ENCODE measurements at places on chromosomes 6 and 20. TPM values are rescaled to one million over a fixed set of nuclear protein-coding genes. Genes with fewer than 3 reads are reported as not detected.

SYCP2 gene
- 0.07 TPM for polyA plus RNA-seq

LRRC73 gene
- polyA plus RNA-seq = 0.11 TPM

DNA sequence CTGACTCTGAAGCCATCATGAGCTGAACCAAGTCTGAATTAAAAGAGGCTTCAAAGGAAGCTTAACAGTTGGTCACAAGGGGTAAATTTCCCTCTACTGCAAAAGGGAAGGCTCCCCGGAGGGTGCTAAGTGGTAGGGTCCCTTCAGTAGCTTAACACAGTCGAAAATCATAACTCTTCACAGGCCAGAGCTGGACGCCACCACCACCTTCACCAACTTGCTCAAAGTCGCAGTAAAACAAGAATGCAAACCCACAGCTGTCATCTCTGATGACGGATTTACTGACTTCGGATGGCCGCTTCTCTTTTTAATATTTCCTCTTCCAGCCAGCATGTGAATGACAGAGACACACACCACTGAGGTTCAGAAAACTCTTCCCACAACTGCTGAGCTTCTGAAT lies 144.7 kb upstream of the FBXL4 start:
- DNase-seq = no peak

- no peak for DNase-seq
These were observed 5.3 kb downstream of the NFYA start for GRCh38 chr6:41078101-41078500.

- no peak for DNase-seq
These were observed 110.5 kb downstream of the ARHGAP18 start for GRCh38 chr6:129599467-129599866.

GRCh38 chr6:87483929-87484328 lies 11.2 kb downstream of the SLC35A1 start:
- DNase-seq = no peak

PTPN1 gene
- polyA plus RNA-seq = 41.1 TPM

DNA sequence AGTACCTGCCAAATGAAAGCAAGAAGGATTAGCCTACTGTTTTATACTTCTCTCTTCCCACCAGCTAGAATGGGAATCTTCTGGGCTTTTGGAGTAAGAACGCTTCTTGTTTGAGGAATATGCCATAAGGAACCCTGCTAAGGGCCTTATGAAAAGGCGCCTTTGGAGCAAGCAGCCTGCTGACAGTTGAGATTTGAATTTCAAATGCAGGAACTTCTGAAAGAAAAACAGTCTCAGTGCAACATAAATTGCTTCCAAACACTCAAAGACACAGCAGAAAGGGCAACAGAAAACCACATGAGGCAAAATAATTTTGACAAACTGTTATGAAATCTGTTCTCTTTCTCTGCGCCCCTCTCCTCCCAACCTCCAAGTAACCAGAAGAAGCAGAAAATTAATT lies 149.4 kb upstream of the B3GAT2 start:
- DNase-seq = no peak

DNA sequence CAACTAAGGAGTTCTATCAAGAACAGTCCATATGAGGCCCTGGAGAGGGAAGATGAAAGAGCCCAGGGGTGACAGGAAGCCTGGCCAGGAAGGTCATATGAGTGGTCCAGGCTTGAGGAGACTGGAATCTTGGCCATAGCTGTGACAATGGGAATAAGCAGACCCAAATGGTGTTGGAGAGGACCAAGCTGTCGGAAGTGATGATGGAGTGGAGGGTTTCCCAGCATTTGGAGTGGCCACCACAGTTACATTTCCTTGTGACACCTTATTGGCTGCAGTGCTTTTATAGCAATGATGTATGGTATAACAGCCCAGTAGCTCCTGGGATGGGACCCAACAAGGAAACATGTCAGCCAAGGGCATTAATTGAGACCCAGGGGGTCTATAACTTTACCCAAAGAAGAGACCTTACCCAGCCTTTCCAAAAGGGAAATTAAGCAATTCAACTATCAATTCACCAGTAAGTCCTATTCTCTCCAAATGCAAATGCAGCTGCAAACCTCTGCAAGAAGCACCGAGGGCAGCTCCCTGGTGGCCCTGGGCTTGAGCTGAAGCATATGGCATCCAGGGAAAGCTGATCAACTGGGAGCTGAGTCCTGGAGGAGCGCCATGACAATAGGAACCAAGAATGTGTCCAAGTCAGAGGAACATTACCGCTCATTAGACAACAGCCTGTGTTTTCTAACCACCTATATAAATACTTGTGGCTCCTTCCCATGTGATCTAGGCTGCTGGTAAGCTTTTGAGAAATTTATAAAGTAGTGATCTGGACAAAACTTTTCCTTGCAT lies 219.4 kb downstream of the SOD2 start:
- DNase-seq = no peak

DNA sequence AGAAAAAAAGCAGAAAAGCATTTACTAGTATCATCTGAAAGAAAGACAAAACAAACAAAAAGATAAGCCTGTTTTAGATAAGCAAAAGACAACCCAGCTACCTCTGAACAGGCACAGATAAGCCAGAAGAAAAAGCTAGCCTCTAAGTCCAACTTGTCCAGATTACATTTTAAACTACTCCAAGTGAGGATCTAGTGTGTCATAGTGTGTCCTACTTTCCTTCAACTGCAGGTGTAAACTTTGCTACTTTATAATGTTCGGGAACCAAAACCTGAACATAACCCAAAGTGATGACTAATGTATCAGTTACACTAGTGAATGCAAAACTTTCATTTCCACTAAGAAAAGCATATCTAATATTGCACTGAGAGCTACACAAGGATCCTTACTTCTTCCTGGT lies 19.5 kb downstream of the ADNP start:
- no peak for DNase-seq

DNA sequence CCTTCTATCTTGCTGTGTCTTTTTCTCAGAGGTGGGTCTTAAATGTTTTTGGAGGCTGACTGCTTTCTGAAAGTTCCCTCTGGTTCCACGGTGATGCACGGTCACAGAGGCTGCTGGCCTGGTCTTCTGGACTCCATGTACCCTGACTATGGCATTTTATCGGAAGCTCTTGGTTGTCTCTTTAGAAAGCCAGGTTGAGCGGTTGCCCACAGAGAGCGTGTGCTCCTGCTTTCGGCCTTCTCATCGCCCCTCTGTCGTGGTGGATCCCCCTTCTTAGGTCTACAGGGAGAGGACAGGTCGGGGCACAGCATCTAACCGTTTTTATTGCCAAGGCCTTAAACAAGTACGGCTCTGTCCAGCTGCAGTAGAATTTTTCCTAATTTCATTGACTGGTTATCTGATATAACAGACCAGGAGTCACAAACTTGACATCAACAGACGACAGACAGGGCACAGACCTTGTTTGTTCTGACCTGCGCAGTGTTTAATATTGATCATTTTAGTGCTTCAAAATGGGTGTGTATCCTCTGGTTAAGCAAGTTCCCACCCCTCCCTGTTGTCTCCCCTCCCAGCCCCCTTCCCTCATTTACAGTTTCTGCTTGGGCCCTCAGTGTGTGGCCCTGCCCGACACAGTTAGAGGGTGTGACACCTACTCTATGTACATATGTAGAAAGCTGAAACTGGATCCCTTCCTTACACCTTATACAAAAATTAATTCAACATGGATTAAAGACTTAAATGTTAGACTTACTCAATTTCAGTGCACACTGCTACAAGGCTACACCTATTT lies 24.7 kb downstream of the SYTL3 start:
- DNase-seq = no peak

GRCh38 chr6:17392978-17393891 lies at the start of gene CAP2:
Gene CAP2 (plus strand): TSS chr6:17393595. CDS start chr6:17421556, 27,961 bp downstream.
- DNase-seq = peak; percentile 48

DNA sequence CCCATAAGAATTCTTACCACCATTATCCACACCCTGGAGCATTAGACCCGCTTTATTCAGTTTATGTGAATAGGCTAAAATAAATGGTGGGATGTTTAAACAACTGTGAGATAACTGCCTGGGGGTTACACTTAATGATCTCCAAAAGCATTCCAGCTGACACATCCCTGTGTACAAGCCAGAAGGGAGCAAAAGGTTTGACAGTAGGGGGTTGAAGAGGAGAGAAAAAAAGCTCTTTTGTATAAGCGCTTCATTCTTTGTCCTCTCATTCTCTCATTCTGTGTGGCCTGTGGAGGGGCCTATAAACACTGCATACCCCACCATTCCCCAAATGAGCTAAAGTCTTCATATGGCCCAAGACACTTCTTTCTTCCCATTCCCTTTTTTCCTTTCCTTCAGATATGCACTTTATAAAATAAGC lies 30.8 kb upstream of the COL21A1 start:
- DNase-seq = no peak

DNA sequence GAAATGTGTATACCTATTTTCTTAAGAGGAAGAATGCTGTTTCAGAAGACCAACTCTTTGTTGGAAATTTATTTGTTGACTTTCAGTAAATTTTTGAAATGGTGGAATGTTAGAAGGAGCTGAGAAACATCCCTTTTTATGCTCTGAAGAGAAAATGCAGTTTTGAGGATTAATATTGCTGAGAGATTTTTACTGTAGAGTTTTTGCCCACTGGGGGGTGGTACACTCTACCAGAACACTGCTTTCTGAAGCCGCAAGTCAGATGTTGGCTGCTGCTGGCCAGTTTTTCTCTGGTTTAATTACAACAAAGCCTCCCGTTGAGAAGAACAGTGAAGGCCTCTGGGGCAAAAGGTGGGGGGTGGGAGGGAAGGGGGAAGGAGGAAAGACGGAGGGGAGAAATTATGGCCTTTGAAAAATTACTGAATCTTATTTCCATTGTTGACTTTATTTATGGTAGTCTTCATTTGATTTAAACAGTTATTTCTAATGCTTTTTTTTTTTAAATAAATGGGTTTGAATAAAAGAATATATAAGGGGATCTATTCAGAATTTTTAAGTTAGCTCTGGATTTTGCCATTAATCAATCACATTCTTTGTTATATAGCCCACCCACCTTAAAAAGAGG lies 3.0 kb downstream of the FLRT3 start:
- peak; percentile 33 for DNase-seq

- no peak for DNase-seq
These were observed 1.4 kb upstream of the CDK19 start for GRCh38 chr6:110816677-110817076.

SLC22A23 gene
- polyA plus RNA-seq = 4.2 TPM

- no peak for DNase-seq
These were observed 378.0 kb downstream of the CD109 start for GRCh38 chr6:74073999-74074398.

- no peak for DNase-seq
These were observed 4.5 kb downstream of the NRN1 start for GRCh38 chr6:6002005-6002847.

MAS1 gene
- polyA plus RNA-seq = not detected

- DNase-seq = no peak
These were observed 264.5 kb downstream of the EYA4 start for GRCh38 chr6:133505681-133506080.

GRCh38 chr6:35068206-35068605 lies 72.9 kb downstream of the TCP11 start:
- DNase-seq = no peak

AARS2 gene
- polyA plus RNA-seq = 8.3 TPM

GRCh38 chr6:80872199-80872950 lies 765.9 kb downstream of the BCKDHB start:
- DNase-seq = no peak

- no peak for DNase-seq
These were observed 84.9 kb upstream of the CARMIL1 start for GRCh38 chr6:25194172-25194678.

DNA sequence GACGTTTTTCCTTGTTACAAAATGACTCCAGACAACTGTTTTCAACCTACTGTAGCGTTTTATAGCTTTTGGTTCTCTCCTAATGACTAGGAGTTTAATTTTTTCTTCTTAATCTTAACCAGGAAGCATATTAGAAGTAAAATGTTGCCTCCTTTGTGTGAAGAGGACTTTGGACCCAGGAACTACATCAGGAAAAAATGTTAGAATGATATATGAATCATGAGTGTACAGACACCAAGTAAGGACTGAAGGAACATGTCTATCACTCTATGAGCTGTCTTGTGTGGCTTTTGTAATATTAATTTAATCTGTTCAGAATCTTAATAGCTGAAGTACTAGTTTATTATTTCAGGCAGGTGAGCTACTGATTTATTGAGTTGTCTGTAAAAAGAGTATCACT lies 71.0 kb upstream of the MARCKS start:
- no peak for DNase-seq

- DNase-seq = no peak
These were observed 33.4 kb upstream of the INSM1 start for GRCh38 chr20:20334489-20334888.
